ENCODE measurements at places on chromosomes 16 and 17.

DNA sequence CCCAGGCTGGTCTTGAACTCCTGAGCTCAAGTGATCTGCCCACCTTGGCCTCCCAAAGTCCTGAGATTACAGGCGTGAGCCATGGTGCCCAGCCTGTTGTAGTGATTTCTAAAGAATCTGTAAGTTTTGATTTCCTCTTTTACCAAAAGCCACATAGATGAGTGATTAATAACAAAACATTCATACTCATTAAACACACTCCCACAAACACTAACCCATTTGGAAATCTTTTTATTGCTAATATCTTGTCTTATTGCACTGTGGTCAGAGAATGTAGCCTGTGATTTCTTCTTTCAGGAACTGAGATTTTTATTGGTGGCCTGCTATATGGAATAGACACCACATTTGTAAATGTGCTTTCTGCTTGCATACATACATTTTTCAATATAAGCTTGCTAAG is 31.6 kb downstream of the MYH10 start:
- DNase-seq: no peak

DNA sequence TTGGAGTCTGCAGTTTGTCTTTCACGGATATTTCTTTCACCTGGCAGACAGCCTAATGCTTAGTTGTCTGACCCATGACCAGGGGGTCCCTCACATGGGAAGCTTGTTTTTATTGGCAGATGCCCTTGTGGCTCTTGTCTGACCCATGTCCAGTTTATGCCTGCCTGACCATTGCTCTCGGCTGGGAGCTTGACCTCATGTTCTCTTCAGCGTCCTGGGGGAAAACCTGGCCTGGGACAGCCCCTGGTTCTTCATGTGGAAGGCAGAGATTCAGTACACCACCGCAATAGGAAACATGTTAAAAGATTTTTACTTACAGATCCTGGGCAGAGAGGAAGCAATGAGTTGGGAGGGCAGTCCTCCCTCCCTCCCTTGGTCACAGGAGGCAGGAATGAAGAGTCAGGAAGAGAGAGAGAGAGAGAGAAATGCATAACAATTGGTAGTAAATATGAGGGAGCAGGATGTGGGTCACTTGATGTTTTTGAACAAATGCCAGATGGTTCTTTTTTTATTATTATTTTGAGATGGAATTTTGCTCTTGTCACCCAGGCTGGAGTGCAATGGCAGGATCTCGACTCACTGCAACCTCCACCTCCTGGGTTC is 302.7 kb upstream of the MYOCD start:
- no peak for DNase-seq

DNA sequence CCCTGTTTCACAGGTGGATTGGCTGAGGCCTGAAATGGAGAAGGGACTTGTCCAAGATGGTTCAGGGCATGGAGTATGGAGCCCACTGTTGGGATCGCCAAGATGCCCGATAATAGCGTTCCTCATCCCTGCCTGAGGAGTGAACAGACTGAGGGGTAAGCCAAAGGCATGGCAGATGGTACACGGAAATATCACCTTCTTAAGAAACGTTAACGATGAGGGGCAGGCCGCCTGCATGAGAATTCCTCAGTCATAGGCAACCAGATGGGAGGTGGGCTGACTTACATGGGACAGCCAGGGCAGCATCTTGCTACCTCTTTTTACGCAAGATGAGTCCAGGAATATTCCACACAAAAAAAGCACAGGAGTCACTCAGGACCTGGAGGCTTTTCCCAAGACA is 188.1 kb downstream of the CCDC182 start:
- no peak for DNase-seq

GRCh38 chr16:73025151-73025855 is 22.6 kb downstream of the ZFHX3 start:
- no peak for DNase-seq

GRCh38 chr17:79942591-79943346 is 92.9 kb downstream of the TBC1D16 start:
- no peak for DNase-seq

GRCh38 chr16:89700649-89701424 is 668 bp downstream of the SPATA2L start:
- DNase-seq: peak; percentile 63

GRCh38 chr16:10321407-10322387 is 64.2 kb upstream of the ATF7IP2 start:
- DNase-seq: no peak

DNA sequence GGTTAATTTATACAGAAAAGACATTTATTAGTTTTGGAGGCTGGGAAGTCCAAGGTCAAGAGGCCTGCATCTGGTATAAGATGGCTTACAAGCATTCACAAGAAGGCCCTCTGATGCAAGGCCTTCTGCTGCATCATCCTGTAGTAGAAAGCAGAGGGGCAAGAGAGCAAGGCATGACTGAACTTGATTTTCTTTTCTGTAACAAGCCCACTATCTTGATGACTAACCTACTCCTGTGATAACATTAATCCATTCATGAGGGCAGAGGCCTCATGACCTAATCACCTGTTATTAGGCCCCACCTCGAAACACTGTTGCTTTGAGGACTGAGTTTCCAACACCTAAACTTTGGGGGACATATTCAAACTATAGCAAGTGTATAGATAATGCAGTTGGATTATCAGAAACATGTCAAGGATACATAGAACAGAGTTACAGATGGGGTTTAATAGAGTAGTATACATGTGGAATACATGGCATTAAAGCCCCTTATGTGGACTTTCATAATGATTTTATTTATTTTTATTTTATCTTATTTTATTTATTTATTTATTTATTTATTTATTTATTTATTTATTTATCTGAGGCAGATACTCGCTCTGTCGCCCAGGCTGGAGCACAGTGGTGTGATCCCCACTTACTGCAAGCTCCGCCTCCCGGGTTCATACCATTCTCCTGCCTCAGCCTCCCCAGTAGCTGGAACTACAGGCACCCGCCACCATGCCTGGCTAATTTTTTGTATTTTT is 88.2 kb downstream of the CHD9 start:
- DNase-seq: no peak

GRCh38 chr17:55175788-55176427 is 88.9 kb upstream of the HLF start:
- DNase-seq: no peak

DNA sequence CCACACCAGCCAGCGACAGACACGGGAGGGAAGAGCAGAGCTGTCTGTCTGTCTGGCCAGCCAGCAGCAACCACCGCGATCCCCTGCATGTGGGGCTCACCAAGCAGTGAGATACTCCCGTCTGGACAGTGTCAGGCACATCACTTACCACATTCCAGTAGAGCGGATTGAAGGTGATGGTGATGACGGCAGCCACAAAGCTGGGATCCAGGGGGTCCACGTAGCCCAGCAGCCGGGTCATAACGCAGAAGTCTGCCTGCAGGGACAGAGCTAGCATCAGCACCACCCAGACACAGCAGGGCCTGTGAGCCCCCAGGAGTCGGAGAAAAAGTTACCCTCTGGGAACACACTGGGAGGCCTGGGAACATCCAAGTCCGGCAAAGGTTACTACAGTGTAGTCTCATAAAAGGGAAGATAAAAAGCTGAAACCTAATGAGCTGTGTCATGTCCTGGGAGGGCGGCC is 14.7 kb downstream of the PEMT start:
- no peak for DNase-seq

- peak; percentile 22 for DNase-seq
These were observed 638 bp upstream of the TMEM88 start for GRCh38 chr17:7854078-7854777.

- DNase-seq: peak; percentile 82
These were observed at the start of gene SEPTIN1 for GRCh38 chr16:30382111-30382881. SEPTIN1 (minus strand) TSS chr16:30382561; CDS start chr16:30382542, 19 bp downstream.

Data from CD4-positive, alpha-beta T cell treated with Interleukin-10 for 1 hour (primary cell).